ENCODE measurements at places on chromosomes 13 and 19.
A peak's percentile ranks its signal among the peaks of the same experiment; 100 is the strongest.

DNA sequence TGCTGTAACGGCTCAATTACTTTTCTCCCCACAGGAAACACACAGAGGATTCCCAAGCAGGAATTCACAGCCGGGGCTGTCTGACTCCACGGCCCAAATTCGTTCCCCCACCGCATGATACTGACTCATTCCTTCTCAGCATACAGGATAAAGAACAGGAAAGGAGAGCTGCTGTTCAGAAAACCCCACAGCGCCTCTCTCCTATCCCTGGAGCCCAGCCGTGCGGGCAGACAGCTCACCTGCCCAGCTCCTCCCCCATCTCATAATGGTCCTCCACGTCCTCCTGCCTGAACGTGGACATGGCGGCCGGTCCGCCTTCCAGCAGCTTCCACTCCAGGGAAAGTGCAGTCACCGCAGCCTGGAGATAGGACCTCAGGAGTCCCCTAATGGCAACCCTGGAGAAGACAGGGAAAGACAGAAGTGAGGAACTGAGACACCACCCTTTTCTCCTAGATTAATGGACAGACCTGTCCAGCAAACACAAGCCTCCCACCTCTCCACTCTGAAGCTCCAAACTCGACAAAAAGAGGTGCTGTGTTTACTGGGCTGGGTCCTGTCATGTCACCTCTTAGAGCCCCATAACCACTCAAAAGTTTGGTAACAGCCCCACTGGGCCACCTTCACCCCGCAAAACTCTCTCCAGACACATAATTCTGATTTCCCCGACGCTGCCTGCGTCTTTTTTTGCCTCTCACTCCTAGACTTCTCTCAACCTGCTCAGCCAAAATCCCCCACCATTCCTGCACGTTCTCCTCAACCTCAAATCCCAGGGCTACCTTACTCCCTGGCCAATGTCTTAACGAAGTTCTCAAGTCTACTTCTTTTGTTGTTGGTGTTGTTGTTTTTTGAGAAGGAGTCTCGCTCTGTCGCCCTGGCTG lies 1.2 kb downstream of the DAPK3 start:
- no peak for DNase-seq

- DNase-seq = peak; percentile 81
Observed at GRCh38 chr19:49473868-49474541, at the start of gene FLT3LG. TSS of gene FLT3LG (plus strand) at chr19:49474215. CDS start at chr19:49474640, 425 bp downstream.

DNA sequence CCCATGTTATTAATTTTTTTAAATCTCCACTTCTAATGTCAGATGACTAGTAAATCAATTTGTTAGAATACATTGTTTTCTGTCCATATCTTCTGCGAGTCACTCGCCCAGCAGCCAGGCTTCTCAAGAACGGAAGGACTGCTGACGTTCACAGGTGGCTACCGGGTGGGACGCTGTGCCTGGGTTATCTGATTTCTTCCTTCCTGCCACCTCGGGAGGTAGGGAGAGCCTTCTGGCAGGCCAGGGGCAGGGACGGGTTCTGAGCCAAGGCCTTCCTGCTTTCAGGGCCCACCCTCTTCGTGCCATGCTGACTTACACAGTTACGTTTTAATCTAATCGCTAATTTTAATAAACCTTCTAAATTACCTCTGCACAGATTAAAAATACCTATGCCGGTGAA lies 7.9 kb upstream of the C1QTNF9 start:
- no peak for DNase-seq

- no peak for DNase-seq
Observed at GRCh38 chr13:31101472-31102170, 60.1 kb downstream of the HSPH1 start.

- DNase-seq = no peak
Observed at GRCh38 chr13:45105895-45106294, 14.4 kb upstream of the GTF2F2 start.

DNA sequence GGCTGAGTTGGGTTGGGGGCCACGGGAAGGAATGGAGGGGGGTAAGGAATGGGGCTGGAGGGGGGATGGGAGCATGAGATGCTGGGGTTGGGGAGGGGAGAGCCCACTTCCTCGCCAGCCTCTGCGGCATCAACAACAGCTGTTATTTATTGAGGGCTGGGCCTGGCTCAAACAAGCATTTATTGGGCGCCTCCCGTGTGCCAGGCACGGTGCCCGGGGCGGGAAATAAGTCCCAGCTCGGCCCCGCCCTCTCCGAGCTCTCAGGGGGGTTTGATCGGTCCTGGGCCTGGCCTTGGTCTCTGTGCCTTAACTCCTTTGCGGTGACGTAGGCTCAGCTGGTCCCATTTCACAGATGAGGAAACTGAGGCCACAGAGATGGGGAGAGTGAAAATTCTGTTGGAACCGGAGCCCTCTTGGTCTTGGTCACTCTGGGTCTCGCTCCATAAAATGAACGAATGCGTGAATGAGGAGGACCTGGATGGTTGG lies 919 bp upstream of the ADAMTS10 start:
- no peak for DNase-seq

DNA sequence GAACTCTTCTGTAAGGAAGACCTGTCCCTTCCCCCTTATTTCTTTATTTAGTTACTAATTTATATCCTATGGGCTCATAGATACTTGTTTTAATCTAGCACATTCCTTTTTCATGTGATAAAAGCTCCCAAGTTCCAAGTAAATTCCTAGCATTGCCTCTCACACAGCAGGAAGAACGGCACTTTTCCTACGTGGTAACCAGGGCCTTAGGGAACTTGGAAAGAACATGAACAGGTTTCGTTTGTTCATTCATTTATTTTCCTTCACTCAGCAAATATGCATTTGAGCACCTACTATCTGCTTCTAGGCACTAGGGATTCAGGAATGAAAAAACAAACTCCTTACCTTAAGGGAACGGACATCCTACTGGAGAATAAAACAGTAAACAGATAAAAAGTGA lies 125.1 kb downstream of the SIPA1L3 start:
- DNase-seq = no peak

DNA sequence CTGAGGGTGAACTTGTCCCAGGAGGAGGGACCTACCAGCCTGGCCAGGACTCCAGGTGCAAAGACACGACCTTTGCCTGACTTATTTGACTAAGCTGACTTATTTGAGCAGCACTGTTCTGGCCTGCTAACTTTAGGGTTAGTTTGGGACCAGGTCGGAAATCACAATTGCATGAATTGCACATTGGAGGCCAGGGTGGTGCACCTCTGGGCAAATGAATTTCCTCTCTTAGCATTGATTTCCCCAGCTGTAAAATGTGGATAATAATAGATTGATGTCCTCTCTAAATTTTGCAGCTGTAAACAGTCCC lies 1.4 kb upstream of the BST2 start:
- no peak for DNase-seq

DNA sequence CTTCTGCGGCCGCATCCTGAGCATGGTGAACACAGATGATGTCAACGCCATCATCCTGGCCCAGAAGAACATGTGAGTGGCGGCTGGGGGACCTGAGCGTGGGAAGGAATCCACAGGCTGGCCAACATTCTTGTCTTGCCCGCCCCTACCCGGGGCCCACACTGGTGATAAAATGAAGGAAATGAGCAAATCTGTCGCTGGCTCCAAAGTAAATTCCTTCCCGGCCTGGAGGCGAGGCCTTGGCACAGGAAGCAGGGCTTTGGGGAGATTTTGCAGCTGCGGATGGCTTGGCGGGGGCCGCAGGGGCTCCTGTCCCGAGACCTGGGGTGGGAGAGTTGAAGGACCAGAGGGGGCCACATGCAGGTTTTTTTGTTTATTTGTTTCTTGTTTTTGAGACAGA lies 4.4 kb downstream of the KXD1 start:
- no peak for DNase-seq

DNA sequence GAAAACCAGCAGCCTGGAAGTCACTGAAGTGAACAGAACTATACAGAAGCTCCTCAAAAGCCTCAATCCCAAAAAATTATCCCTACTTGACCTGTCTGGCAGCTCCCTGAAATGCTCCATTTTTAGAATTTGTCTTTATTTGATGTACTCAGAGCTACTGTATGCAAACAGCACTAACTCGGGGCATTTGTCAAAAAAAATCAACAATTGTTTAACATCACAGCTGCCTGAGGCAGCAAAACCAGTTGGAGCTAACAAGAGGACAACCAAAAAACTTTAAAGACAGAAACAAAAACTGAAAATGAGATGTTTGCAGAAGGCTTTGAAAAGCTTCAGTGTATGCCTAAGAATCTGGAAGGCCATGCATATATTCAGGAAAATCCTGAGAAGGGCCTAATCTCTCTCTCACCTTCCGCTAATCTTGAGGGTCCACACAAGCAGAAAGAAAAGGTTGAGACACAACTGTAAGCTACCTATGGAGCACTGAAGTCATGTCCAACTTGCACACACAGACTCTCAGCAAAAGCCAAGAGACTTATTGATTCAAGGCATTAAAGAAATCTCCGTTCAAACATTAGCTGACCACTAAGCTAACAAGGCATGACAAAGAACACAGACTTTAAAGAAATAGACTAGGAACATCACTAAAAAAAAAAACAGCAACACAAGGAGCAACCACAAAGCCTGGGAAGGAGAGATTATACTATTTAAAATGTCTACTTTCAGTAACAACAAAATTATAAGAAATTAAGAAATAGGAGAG lies 16.1 kb downstream of the VWA8 start:
- no peak for DNase-seq

- DNase-seq = no peak
Observed at GRCh38 chr19:12880551-12881171, 588 bp downstream of the DNASE2 start.

DNA sequence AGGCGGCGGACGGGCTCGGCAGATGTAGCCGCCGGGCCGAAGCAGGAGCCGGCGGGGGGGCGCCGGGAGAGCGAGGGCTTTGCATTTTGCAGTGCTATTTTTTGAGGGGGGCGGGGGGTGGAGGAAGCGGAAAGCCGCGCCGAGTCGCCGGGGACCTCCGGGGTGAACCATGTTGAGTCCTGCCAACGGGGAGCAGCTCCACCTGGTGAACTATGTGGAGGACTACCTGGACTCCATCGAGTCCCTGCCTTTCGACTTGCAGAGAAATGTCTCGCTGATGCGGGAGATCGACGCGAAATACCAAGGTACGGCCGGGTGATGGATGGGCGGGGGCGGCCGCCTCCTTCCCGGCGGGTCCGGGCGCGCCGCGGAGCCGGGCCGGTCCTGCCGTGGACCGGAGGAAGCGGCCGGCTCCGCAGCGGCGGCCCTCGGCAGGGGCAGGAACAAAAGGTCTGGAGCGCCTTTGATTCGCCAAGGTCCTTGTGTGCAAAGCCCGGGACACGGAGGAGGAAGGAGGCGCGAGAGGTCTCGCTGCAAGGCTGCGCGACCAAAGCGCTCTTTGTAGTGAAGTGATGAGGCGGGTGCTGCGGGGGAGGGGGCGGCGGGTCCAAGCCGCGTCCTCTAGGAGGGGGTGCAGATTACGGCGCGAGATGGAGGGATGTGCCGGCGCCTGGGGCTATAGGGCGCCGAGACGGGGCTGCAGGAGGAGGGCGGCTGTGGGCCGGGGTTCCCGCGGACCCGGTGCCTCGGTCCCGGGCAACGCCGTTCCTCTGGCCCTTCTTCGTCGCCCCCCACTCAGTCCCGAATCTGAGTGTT lies 689 bp downstream of the ING1 start:
- DNase-seq = peak; percentile 60

DNA sequence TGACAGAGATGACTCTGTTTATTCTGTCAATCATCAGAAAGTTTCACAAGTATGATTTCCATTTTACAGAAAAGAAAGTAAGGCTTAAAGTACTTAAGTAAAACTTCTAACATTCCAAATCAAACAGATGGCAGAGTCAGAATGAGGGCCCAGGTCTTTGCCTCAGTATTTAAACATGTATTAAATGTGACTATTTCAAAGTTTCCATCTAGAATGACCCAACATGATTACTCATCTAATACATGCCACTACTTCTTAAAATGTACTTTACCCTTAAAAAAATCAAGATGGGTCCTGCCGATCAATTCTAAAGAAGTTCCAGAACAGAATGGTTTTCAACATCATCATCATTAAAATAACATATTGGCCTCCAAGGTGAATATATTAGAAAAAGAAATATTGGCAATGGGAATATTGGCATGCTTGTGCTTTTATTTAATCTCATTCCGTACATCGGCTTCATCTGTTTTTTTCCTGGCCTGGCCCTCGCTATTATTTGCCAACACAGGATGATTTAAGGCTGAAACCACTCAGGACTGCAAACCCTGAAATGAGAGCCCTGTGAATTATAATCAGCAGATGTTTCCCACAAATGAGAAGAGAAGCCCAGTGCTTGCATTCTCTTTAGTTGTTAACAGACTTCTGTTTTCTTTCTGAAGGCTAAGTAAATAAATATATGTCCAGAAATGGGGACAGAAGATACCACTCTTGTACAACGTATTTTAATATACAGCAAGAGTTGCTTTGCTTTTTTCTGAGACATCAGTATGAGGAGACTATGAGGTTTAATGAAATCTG lies 340.0 kb downstream of the DNAJC15 start:
- no peak for DNase-seq
